Glomerular endothelial cell (primary cell): ENCODE measurements at places on chromosomes 1 and 21.
A peak's percentile ranks its signal among the peaks of the same experiment; 100 is the strongest.

DNA sequence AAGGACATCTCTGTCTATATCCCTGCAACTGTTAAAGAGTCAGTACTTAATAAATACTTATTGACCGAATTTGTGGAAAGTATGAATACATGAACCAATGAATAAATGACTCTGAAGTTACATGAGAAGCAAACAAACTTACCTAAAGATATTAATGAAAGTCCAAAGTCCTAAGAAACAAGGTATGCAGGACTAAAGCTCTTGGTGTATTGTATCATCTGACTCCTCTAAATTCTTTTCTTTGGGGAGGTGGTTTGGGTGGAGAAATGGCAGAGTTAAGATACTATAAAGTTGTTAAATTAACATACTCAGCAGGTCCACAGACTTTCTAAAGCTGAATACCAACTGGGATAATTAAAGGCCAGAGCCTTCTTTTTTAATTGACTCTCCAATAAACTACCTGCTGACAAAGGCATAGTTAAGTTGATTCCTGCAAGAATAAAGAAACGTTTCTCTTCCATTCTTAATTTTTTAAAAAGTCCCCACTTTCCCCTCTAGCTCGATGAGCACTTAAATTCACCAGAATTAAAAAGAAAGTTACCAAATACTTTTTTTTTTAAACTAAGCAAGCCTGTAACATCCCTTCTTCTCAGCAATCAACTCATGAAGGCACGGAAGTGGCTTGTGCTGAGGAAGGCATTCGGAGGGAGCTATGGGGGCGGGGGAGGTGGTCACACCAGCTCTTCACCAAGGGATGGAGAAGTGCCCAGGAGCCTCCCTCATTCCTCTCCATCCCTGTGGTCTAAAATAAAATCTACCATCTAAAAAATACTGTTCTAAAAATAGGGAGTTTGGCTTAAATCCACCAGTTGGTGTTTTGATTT lies 61.1 kb downstream of the GADD45A start:
- no peak for DNase-seq

DNA sequence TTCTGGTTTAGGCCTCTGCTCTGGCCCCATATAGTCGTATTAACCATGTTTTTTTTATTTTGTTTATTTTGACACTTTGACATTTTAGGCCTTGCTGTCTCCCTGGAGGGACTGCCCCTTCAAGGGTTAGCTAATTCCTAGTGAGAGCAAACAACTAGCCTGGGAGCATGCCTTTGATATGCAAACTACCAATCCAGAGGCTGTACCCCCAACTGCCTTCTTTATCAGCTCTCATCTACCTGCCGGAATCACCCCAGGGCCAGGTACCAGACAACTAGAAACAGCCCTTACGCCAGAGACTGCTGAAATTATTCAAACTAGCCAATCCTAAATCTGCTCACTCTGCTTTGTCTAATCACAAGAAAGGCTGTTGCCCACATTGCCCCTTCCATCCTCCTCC lies 13.0 kb upstream of the ST6GALNAC5 start:
- DNase-seq = no peak

GRCh38 chr1:155014709-155015508 lies 12.3 kb downstream of the ZBTB7B start:
- DNase-seq = no peak

GRCh38 chr1:112651205-112651604 lies 23.3 kb upstream of the MOV10 start:
- DNase-seq = no peak

DNA sequence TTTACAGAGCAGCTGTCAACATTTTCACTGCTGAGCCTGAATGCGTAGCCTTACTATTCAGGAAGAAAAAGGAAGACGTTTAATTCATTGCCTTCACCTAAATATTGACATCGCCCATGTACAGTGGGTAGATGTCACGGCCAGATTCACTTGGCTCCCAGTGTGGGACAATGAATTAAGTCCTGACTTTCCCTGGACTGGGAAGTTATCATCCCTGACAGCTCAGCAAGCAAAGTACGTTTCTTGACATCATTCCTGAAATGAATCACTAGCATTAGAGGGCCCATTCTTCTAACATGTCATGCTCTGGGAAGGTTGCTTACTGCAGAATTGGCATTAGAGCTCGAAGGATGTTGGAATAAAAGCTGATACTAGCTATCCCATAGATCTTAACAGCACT lies 37.8 kb downstream of the LRRC53 start:
- no peak for DNase-seq

GRCh38 chr1:45862008-45862407 lies 58.6 kb downstream of the MAST2 start:
- DNase-seq = no peak

DNA sequence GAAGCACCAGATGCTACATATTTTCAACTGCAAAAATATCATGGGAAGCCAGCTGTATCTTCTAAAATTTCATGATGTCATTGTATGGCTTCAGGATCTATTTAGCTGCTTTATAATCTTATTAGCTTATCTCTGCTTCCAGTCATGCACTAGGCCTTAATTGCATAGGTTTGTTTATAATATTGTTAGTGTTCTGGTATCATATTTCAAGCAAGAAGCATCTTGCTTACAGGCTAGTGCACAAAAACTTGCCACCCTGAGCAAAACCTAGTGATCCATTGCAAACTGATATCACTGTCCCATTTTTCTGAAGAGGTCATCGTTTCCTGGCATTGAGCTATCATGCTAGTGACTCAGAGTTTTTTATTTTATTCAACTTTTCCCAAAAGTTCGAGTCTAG lies 15.7 kb upstream of the NRIP1 start:
- DNase-seq = no peak

- DNase-seq = no peak
Measured at GRCh38 chr1:15236321-15236721, 10.7 kb upstream of the FHAD1 start.

- DNase-seq = peak; percentile 60
Measured at GRCh38 chr1:52127181-52128180, 14.4 kb upstream of the ZFYVE9 start.

- DNase-seq = no peak
Measured at GRCh38 chr1:66535853-66536252, 1.9 kb downstream of the SGIP1 start.

DNA sequence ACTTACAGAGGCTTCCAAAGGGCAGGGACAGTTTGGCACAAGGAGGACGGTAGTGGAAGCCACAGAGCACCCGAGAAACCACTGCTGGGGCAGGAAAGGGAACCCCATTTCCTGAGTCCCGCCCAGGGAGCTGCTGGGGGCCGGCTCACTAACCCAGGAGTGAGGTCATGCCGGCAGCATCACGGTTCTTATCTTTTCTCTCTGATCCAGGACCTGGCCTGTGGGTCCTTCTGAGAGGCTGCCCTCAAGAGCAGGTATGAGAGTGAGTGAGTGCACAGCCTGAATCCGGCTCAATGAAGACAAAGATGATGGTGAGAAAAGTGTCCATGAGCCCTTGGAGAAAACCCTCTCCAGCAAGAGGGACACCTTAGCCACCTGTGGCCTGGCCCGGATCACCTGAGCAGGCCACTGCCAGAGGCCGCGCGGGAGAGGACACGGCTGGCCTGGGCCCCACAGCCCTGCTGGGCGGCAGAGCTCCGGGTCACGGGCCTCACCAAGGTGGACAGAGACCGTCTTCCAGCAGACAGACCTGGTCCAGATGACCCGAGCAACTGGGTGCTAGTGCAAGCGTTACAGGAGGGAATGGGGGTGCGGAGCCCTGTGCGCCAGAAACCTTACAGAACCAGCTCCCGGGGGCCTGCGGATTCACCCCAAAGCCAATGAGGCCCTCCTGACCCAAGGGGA lies 94.9 kb downstream of the RIPK4 start:
- no peak for DNase-seq

GRCh38 chr1:65255035-65255655 lies 54.2 kb upstream of the DNAJC6 start:
- DNase-seq = no peak

DNA sequence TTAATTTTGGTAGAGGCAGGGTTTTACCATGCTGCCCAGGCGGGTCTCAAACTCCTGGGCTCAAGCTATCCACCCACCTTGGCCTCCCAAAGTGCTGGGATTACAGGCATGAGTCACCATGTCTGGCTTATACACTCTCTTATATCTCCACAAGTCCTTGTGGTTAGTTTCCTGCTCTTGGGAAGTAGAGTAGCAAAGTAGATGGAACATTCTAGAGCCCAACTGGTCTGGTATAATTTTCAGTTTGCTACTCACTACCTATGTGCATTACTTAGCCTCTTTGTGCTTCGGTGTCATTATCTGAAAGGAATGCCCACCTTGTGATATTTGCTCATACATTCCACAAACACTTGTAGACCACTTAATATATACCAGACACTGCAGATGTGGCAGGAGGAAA lies 96.6 kb upstream of the IPO9 start:
- DNase-seq = no peak

- no peak for DNase-seq
Measured at GRCh38 chr1:61053712-61054600, 28.4 kb upstream of the NFIA start.

DNA sequence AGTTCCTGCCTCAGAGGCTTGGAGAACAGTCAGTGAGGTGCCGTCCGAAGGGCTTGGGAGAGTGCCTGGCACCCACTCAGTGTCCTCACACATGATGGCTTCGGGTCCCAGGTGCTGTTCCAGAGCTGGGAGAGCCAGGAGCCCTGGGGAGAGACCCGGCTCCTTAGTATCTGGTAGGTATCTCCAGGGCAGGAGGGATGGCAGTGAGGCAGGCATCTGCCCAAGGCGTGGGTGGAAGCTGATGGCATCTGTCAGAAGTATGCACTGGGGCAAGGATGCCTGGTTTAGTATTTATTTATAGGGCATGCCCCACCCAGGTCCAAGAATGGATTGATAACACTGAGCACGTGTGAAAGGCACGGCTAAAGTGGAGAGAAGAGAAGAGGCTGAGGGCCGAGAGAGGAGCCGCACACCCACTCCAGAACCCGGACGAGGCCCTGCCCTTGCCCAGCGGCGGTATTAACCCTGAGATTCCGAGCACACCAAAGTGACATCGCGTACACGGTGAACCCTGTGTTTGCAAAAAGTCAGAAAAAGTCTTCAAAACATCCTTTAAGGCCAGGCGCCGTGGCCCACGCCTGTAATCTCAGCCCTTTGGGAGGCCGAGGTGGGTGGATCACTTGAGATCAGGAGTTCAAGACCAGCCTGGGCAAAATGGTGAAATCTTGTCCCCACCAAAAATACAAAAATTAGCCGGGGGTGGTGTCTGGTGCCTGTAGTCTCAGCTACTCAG lies 2.4 kb downstream of the TP73 start:
- no peak for DNase-seq
